ENCODE measurements at places on chromosomes 16 and 17. TPM values are rescaled to one million over a fixed set of nuclear protein-coding genes. Genes with fewer than 3 reads are reported as not detected.

Gene PTGES3L
- 1.7 TPM for total RNA-seq

Gene GNG13
- not detected for total RNA-seq

Gene HOXB6
- 64.8 TPM for total RNA-seq

Gene PPL
- 56.4 TPM for total RNA-seq

Gene UBALD1
- total RNA-seq: 45.9 TPM

Gene MCRIP1
- total RNA-seq: 59.2 TPM

Gene DYNLL2
- 54.9 TPM for total RNA-seq

Gene RNF222
- total RNA-seq: not detected

Gene KREMEN2
- 14.1 TPM for total RNA-seq
